ENCODE measurements at places on chromosomes 2 and 18.

- no peak for DNase-seq
These were observed 885.3 kb upstream of the CELF4 start for GRCh38 chr18:38450876-38451275.

DNA sequence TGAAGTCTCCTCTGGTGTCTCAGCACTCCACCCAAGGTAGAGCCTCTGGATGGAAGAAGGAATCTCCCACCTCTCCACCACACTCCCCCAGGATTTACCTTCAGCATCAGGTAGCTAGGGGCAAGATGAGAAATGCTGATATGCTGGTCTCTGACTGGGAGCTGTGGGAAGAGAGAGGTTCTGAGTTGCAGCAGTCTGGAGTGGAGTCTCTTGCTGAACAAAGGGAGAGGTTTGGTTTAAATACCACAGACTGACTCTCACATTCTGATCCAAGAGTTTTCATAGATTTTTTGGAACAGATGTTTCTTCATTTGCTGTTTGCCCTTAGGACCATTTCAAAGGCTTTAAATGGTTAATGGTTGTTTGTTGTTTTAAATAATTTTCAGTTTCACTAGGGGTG lies 1.1 kb upstream of the CFLAR start:
- no peak for DNase-seq

GRCh38 chr2:190023860-190024259 lies 38.7 kb downstream of the MSTN start:
- DNase-seq = peak; percentile 13

GRCh38 chr2:85887566-85888019 lies 1.2 kb downstream of the ST3GAL5 start:
- DNase-seq = no peak

- no peak for DNase-seq
These were observed 81.4 kb downstream of the KCNS3 start for GRCh38 chr2:17959833-17960232.

- no peak for DNase-seq
These were observed 89.1 kb downstream of the ETAA1 start for GRCh38 chr2:67486041-67486796.

DNA sequence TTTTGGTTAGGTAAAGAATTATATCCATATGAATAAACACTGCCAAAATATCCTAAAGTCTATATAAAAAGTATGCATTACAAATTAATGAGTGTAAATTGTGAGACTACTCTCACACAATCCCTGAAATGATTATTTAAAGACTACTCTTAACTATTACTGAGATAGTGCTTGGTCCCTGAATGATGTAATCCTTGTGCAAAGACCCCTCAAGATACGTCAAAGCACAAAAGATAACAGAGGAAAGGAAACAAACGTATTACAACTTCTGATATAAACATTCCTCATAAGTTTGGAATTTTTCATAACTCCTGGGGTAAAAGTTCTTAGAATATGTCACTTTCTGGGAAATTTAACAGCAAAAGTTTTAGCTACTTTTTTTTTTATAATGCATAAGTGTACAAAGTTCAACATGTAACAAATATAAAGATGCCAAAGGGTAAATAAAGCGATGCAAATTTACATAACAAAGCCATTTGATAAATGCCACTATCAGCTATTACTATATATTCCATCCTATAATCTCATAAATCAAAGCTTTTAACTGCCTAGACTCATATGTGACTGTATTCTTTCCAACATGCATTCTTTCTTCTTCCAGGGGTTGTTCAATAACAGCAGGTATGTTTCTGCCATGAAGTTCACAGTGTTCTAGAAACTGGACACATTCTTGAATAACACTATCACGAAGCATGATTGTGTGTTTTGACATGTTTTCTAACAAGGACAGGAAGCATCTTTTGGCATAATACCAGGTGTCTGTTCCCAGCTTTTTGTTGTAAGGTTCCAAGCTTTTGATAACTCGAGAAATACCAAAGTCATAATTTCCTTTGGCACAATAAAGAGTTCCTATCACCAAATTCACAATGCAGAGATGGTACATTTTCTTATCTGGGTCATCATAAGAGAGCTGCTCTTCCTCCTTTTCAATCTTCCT lies 158.0 kb downstream of the AGPS start:
- DNase-seq = no peak

- no peak for DNase-seq
These were observed 47.7 kb downstream of the CMPK2 start for GRCh38 chr2:6818012-6818411.

DNA sequence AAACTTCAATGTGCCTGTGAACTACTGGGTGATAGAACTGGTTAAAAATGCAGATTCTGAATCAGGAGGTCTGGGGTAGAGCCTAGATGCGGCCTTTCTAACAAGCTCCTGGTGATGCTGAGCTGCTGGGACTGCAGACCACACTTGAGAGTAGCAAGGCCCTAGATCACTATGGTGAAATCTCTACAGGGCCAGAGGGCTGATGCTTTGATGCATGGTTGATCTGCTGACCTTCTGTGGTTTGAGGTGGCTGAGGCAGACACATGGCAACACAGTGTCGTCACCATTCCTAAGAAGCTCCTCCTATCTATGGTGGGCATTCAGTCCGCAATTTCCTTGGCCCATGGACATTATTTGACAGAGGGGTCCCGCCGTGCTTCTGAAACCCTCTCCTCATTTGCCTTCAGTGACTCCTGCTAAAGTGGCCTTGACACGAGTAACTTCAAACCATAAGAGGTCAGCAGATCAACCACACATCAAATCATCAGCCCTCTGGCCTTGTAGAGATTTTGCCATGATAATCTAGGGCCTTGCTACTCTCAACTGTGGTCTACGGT lies 19.8 kb downstream of the CCDC68 start:
- DNase-seq = no peak

DNA sequence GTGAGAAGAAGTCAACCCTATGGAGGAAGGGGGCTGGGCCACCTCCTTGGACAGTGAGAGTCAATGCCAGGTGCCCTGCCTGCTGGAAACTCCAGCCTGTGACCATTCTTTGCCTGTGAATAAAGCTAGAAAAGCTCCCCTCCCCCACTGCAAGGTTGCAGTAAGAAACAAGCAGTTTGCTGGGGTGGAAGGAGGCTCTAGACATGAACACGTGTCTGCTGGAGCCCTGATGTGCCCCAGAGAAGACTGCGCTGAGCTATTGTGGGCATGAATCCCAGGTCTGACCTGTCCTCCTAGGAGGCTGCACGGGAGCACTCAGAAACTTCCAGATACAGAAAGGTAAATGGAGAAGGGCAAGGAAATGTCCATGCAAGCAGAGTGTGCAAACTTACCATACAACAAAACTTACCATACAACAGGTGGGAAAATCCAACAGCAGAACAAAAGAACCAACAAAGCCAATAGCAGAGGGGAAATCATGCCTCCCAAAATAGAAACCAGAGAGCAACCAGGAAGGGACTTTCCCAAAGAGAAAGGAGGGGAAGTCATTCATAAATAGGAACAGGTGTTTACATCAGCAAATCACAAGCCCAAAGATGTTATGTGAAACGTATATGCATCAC lies 278.7 kb downstream of the BCL2 start:
- DNase-seq = no peak
